Panc1 (cell line): ENCODE measurements at places on chromosomes 6 and 20.

DNA sequence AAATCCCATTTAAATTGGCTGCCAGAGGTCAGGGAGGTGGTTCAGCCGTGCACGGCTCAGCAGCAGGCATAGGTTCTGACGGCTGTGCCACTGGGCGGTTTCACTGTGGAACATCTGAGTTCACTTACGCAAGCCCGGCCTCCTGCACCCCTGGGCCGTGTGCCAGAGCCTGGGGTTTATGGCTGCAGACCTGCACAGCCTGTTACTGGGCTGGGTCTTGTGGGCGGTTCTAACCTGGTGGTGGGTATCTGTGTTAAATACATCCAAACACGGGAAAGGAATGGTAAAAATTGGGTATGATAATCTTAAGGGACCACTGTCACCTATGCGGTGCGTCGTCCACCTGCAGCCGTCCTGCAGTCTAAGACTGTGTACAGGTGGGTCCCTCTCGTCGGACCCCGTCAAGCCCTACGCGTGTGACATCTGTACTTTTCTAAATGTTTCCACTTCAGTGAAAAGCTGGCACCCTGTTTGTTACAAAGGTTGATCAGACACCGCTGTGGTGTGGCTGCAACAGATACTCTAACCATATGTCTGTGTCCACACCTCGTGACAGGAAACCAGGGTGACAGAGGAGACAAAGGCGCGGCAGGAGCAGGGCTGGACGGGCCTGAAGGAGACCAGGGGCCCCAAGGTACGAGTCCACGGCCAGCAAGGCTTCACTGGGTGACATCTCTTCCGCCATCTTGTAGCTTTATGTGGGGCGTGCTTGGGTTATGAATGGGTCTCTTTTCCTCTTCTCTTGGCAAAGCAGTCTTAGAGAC, 21.5 kb downstream of the COL9A3 start:
- no peak for DNase-seq

DNA sequence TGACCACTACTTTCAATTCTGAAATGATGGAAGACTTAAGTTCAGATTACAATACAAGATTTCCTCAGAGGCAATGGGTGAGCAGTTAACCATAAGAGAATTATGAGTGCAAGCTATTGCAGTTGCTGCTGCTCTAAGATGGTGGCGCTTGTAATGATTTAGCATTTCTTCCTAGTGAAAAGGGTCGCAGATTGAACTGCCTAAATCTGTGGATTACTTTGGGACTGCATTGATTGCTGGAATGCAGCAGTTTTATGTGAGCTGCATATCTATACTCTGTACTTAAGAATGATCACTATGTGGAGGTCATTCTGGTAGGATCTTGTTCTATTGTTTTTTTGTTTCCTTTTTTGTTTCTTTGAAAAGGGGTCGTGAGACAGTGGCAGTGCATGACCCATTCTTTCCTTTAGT, 5.3 kb downstream of the SCAF8 start:
- DNase-seq = no peak

DNA sequence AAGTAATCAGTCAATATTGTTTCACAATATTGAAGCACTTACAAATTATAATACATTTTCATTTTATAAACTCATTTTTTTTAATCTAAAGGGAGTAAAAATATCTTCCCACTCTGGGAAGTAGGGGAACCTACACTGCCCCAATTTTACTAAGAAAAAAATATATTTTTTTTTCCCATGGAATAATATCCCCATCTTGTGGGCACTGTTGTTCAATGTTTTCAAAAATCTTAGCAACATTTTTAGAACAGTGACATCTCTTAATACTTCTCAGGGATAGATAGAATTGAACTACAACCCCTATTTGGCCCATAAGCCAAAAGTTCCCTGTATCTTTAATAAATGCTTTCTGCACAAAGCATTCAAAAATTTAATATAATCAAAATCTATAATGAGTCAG, 42.9 kb downstream of the ARHGAP18 start:
- DNase-seq = no peak

DNA sequence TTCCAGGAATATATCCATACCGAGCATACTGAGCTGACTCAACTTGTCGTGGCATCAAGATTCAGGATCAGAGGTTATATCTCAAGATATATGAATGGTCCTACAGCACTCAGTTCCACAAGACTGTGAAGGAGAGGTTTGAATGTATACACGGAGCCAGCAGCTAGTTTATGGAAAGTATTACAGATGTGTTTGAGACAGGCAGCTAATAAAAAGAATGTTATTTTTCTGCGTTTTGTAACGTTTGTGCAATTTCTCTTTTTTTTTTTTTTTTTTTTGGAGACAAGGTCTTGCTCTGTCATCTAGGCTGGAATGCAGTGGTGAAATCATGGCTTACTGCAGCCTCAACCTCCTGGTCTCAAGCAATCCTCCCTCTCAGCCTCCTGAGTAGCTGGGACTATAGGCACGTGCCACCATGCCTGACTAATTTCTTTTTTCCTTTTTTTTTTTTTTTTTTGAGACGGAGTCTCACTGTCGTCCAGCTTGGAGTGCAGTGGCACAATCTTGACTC, 3.4 kb upstream of the FAM110A start:
- DNase-seq = no peak

DNA sequence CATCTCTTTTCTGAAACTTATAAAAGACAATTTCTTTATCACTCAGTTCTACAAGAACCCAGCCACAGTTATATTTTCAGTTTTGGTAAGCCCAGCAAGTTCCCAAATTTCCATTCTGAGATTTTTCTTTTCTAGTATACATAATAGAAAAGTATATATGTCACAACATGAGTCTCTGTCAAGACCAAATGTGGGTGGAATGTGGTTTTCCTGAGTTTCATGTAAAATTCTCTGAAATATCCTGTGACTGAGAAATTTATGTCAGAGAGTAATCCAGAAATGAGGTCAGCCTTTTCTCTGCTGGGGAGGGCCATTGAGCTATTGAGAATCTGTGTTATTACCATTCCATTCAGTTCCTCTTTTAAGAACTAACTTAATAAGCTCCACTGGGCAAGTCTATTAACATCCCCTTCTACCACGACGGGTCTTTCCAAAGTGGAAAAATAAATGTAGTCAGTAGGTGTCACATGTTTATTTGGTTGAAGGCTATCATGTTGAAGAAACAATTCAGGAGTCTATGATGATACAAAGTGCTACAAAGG, 100.7 kb upstream of the HMGN3 start:
- no peak for DNase-seq

GRCh38 chr6:72420409-72420808, 201.5 kb upstream of the KCNQ5 start:
- no peak for DNase-seq

GRCh38 chr6:16420337-16420714, 181.9 kb downstream of the GMPR start:
- no peak for DNase-seq

DNA sequence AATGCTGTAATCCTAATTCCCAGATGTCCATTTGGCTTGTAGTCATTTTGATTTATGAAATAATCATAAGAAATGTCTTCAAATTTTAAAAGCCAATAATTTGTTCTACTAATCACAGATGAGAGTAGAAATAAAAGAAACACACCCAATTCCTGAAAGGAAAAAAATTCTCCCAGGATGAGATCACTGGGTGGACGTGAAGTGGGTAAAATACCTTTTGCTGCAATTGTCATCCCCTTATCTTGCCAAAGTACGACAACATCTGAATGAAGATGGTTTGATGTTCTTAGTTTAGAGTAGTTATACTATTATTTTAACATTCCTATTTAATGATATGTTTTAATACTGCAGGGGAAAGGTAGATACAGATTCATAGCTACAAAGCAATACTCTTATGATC, 33.7 kb downstream of the MTHFD1L start:
- DNase-seq = no peak
